ENCODE measurements at places on chromosomes 2 and 18.
A peak's percentile ranks its signal among the peaks of the same experiment; 100 is the strongest.

DNA sequence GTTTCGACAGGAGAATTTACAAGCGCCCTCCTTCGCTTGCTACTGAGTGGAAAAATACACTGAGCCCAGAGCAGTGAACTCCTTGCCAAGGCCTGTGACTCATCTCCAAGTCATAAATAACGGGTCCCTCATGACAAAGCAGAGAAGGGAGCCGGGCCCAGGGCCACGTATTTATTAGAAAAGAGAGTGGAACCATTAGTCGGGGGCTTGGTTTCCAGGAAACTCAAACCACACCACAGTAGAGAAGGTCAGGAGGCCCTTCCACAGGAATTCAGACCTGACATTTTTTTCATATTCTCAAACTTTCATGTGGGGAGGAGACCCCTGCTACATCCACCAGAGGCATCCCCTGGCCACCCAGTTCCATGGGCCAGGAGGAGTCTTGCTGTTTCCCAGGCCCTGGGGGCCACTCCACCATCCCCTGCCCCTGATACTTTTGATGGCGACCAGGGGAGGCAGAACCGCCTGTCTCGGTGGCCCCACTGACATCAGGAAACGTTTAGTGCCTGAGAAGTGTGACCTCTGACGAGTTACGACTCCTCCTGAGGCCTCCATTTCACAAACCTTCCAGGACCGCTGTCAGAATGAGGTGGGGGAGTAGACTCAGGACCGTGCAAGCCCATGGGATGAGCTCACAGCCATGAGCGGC, 289.7 kb downstream of the DYSF start:
- no peaks in the 10 kb centered on the region for H3K27me3 ChIP-seq
- peaks cover 10% of the 10 kb centered on the region for H3K4me1 ChIP-seq

GRCh38 chr2:9703085-9703678, 72.4 kb upstream of the YWHAQ start:
- H3K36me3 ChIP-seq = no peaks in the 10 kb centered on the region
- DNase-seq = no peak
- peak overlapping the region; percentile 51 for H3K27ac ChIP-seq
- H3K4me3 ChIP-seq = no peak overlapping the region
- H3K4me1 ChIP-seq = peaks cover 10% of the 10 kb centered on the region
- H3K27me3 ChIP-seq = no peaks in the 10 kb centered on the region

- no peaks in the 10 kb centered on the region for H3K36me3 ChIP-seq
- no peaks in the 10 kb centered on the region for H3K27me3 ChIP-seq
- DNase-seq = no peak
- no peak overlapping the region for H3K4me3 ChIP-seq
Observed at GRCh38 chr2:148928395-148928794, 53.4 kb downstream of the KIF5C start.

- H3K36me3 ChIP-seq = no peaks in the 10 kb centered on the region
- H3K27ac ChIP-seq = no peak overlapping the region
- no peaks in the 10 kb centered on the region for H3K27me3 ChIP-seq
- no peak overlapping the region for H3K4me3 ChIP-seq
Observed at GRCh38 chr2:74414881-74415761, 6.3 kb downstream of the C2orf81 start.

DNA sequence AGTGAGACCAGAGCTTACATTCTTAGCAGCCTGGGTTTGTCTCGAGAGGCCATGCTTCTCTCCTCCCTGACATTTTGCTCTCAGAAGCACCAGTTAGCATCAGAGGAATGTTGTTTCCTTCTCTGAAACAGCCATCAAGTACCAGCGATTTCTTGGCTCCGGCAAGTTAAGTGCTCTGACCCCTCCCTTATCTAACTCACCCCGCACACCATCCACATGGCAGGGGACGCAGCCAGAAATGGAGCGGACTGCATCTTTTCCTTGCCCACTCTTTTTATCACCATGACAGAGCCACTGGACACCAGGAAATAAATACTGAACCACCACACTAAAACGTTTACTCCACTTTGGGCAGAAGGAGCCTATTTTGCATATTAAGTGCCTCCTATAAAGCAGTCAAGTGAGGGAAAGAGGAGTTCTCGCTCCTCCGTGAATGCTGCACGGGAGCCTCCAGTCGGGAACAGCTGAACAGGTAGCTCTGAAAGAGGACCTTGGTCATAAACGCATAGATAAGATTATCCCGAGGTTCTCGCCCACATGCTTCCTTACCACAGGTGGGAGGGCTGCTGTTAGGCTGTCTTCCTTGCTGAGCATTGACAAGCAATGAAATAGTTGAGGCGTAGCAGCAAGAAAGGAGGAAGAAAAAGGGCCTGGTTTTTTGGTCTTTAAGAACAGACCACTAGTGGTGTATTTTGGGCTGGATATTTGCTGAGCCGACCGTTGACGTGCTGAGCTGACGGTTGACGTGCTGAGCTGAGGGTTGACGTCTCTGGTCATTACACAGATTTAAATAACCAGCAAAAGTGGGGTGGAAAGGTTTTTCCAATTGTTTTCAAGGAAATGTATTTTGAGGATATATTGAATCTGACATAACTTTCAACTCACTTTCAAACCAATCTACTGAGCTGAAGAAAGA, 71.4 kb upstream of the ITGB6 start:
- H3K27ac ChIP-seq = peak overlapping the region; percentile 56
- no peak for DNase-seq
- H3K36me3 ChIP-seq = peaks cover 54% of the 10 kb centered on the region
- no peaks in the 10 kb centered on the region for H3K27me3 ChIP-seq

GRCh38 chr2:150484461-150485021, 2.9 kb downstream of the RND3 start:
- peaks cover 43% of the 10 kb centered on the region for H3K36me3 ChIP-seq
- peak; percentile 30 for DNase-seq
- peak overlapping the region; percentile 90 for H3K4me3 ChIP-seq
- H3K27me3 ChIP-seq = no peaks in the 10 kb centered on the region
- H3K27ac ChIP-seq = peak overlapping the region; percentile 90

GRCh38 chr2:149861034-149861433, 273.5 kb upstream of the MMADHC start:
- H3K4me1 ChIP-seq = peaks cover 11% of the 10 kb centered on the region
- H3K36me3 ChIP-seq = no peaks in the 10 kb centered on the region

GRCh38 chr2:28276076-28276618, 116.5 kb upstream of the FOSL2 start:
- no peak overlapping the region for H3K4me3 ChIP-seq
- peaks cover 36% of the 10 kb centered on the region for H3K4me1 ChIP-seq
- DNase-seq = no peak
- H3K27me3 ChIP-seq = no peaks in the 10 kb centered on the region
- peak overlapping the region; percentile 61 for H3K27ac ChIP-seq
- no peaks in the 10 kb centered on the region for H3K36me3 ChIP-seq

GRCh38 chr2:152161598-152161997, 14.0 kb downstream of the STAM2 start:
- H3K4me3 ChIP-seq = no peak overlapping the region
- H3K36me3 ChIP-seq = no peaks in the 10 kb centered on the region
- no peak overlapping the region for H3K27ac ChIP-seq
- H3K4me1 ChIP-seq = no peaks in the 10 kb centered on the region
- no peaks in the 10 kb centered on the region for H3K27me3 ChIP-seq

GRCh38 chr2:151357359-151357758, at the start of gene TNFAIP6:
Gene TNFAIP6 (plus strand): TSS chr2:151357592. CDS start chr2:151357667, 75 bp downstream.
- no peaks in the 10 kb centered on the region for H3K36me3 ChIP-seq
- H3K27ac ChIP-seq = peak within 1 kb of the TSS; percentile 76
- H3K27me3 ChIP-seq = no peaks in the 10 kb centered on the region

- no peak overlapping the region for H3K27ac ChIP-seq
- H3K27me3 ChIP-seq = no peaks in the 10 kb centered on the region
- DNase-seq = no peak
- no peaks in the 10 kb centered on the region for H3K4me1 ChIP-seq
Observed at GRCh38 chr2:66661253-66662173, 226.6 kb downstream of the MEIS1 start.

- DNase-seq = no peak
- no peaks in the 10 kb centered on the region for H3K27me3 ChIP-seq
- no peaks in the 10 kb centered on the region for H3K36me3 ChIP-seq
- no peak overlapping the region for H3K27ac ChIP-seq
Observed at GRCh38 chr2:10305254-10305635, 2.5 kb downstream of the HPCAL1 start.

- no peak overlapping the region for H3K4me3 ChIP-seq
- peaks cover 12% of the 10 kb centered on the region for H3K4me1 ChIP-seq
- no peak for DNase-seq
- H3K36me3 ChIP-seq = no peaks in the 10 kb centered on the region
Observed at GRCh38 chr2:152523091-152523490, 188.1 kb downstream of the FMNL2 start.

DNA sequence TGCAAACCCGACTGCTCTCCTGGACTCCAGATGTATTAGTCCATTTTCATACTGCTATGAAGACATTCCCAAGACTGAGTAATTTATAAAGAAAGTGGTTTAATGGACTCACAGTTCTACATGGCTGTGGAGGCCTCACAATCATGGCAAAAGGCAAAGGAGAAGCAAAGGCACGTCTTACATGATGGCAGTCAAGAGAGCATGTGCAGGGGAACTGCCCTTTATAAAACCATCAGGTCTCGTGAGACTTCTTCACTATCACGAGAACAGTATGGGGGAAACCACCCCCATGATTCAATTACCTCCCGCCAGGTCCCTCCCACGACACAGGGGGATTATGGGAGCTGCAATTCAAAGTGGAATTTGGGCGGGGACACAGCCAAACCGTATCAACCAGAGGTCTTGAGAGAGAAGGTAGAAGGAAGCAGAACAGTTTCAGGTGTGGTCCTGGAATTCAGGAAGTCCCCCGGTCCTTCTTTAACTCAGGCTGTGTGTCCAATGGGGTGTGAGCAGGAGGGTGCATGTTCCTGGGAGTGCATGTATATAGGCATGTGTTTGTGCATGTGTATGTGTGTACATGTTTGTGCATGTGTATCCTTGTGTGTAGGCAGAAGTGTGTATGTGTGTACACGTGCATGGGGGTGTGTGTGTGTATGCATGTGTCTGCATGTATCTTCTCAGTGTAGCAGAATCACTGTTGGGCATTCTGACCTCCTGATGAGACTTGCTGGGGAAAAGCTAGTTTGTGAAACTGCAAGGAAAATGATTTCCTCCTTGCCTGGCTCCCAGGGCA, 46.2 kb downstream of the GREB1 start:
- H3K4me1 ChIP-seq = no peaks in the 10 kb centered on the region
- no peaks in the 10 kb centered on the region for H3K27me3 ChIP-seq
- H3K4me3 ChIP-seq = no peak overlapping the region
- peaks cover 5% of the 10 kb centered on the region for H3K36me3 ChIP-seq

- no peaks in the 10 kb centered on the region for H3K36me3 ChIP-seq
- DNase-seq = no peak
- no peak overlapping the region for H3K27ac ChIP-seq
Observed at GRCh38 chr2:148528356-148529064, 116.0 kb upstream of the EPC2 start.

DNA sequence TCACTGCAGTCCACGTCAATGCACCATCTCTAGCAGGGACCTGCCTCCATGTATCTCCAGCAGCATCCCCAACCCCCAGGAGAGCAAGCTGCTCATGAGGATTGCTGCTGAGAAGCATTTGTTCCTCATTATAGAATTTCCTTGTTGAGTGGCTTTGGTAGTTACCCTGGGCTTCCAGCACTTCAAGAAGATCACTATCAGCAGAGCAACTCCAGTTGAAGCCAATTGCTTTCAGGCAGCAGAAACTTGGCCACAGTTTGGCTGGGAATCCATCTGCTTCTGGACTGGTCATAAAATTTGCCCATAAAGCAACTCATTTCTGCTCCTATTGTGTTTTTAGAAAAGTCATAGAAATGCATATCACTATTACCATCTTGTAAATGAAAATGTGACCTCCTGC, 17.4 kb downstream of the TRPM8 start:
- no peaks in the 10 kb centered on the region for H3K36me3 ChIP-seq
- H3K4me3 ChIP-seq = no peak overlapping the region
- H3K27ac ChIP-seq = no peak overlapping the region
- no peaks in the 10 kb centered on the region for H3K4me1 ChIP-seq
- no peaks in the 10 kb centered on the region for H3K27me3 ChIP-seq

DNA sequence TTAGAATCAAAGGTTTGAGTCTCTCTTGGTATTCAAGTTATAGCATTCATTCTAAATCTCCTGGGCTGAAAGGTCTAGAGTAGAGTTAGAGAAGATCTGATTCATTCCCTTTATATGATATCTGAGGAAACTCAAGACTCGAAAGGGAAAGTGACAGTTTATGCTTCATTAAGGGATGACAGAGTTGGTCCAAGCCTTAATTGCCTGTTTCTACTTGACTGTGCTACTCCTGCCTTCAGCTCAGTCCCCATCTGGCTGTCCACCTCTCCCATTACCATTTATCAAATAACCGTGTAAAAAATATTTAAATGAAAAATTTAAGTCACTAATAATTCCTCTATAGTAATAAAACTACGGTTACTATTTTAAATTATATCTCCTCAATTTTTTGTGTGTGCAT, 537.1 kb upstream of the MEX3C start:
- no peak overlapping the region for H3K27ac ChIP-seq
- no peak for DNase-seq
- no peaks in the 10 kb centered on the region for H3K27me3 ChIP-seq
- H3K36me3 ChIP-seq = no peaks in the 10 kb centered on the region
- H3K4me1 ChIP-seq = no peaks in the 10 kb centered on the region

DNA sequence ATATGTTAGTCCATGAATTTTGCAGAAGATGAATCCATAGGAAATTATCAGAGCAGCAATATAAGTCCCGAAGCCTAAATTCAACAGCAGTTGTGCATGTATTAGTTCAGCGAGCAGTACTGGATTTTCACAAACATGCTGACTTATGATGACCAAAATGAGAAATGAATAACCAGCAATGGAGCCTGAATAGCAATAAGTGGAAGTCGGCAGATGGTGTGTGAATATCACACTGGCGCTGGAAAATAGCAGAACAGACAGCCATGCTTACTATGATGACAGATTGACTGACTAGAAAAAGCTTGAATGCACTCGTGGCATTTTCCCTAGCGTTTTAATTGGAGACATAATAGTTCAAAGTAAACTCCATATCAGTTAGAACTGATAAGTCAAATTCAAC, 1114.5 kb downstream of the DSC3 start:
- H3K4me3 ChIP-seq = no peak overlapping the region
- no peaks in the 10 kb centered on the region for H3K4me1 ChIP-seq
- H3K27me3 ChIP-seq = no peaks in the 10 kb centered on the region
- no peak overlapping the region for H3K27ac ChIP-seq
- no peaks in the 10 kb centered on the region for H3K36me3 ChIP-seq

GRCh38 chr2:100935372-100935752, 66.7 kb upstream of the RPL31 start:
- H3K36me3 ChIP-seq = peaks cover 37% of the 10 kb centered on the region
- no peaks in the 10 kb centered on the region for H3K27me3 ChIP-seq
- H3K27ac ChIP-seq = peak overlapping the region; percentile 66
- H3K4me3 ChIP-seq = no peak overlapping the region

GRCh38 chr2:225493420-225494099, 94.0 kb downstream of the NYAP2 start:
- H3K4me3 ChIP-seq = no peak overlapping the region
- H3K36me3 ChIP-seq = no peaks in the 10 kb centered on the region
- no peak for DNase-seq
- H3K4me1 ChIP-seq = no peaks in the 10 kb centered on the region

DNA sequence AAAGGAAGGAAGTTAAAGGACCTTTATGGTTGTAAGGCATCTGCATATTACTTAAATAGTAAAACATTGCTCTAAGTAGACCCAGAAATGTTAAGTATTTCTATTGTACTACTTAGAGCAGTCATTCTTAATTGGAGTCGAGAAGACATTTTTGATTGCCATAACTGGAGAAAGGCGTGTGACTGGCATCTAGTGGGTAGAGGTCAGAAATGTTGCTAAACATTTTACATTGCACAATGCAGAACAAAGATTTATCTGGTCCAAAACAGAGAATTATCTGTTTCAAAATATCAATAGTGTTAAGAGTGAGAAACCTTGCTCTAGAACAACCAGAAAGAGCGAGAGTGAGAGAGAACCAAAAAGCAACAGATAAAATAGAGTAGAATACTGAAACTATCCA, 23.3 kb upstream of the ROCK1 start:
- no peak overlapping the region for H3K27ac ChIP-seq
- H3K4me1 ChIP-seq = no peaks in the 10 kb centered on the region
- DNase-seq = peak; percentile 8
- H3K4me3 ChIP-seq = no peak overlapping the region
- no peaks in the 10 kb centered on the region for H3K36me3 ChIP-seq

Data from SK-N-SH (cell line).